NCI-H1105 treated with DMSO at 0.1 percent for 48 hours (cell line): ENCODE measurements at places on chromosomes 2 and 18.

GRCh38 chr18:55483266-55483871 is 104.6 kb downstream of the TCF4 start:
- DNase-seq = no peak

- no peak for DNase-seq
Measured at GRCh38 chr2:58957188-58957840, 716.2 kb upstream of the FANCL start.

DNA sequence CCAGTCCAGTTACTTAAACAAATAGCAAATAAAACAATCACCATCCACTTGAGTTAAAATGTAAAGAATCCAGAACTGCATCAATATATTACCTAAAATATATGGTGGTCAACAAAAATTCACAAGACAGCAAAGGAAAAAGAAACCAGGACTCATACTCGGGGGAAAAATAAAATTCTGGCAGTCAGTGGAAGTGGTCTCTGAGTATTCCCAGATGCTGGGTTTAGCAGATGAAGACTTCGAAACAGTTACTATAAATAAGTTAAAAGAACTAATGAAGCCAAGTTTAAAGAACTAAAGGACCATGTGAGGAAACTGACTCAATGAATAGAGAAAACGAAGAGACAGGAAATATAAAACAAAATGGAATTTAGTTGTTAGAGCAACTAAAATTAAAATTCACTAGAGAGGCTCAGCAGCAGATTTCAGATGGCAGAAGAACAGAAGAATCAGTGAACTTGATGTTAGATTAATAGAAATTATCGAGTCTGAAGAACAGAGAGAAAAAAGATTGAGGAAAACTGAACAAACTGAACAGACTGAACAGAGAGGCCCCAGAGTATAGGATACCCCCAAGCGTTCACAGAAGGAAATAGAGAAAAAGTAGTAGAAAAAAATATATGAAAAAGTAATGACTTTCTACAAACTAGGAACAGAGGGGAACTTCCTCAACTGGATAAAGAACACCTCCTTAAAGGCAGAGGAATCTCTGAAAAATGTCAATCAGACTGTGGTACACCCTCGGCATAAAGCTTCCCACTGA is 27.9 kb downstream of the MGAT4A start:
- DNase-seq = no peak

GRCh38 chr2:80852808-80853139 is 548.2 kb upstream of the LRRTM1 start:
- no peak for DNase-seq

DNA sequence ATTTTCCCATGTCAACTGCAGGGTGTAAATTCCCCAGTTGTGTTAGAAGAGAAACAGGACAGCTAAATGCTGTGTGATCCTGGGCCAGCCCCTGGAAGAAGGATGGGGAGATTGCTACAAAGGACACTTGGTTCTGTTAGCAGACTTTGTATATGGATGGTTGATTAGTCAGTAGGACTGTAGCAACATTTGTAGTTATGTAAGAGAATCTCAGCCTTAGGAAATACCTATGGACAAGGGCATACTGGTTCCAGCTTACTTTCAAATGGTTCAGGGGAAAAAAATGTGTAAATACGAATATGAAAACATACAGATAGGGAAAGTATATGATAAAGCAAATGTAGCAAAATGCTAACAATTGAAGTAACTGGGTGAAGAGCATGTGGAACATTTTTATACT is 47.6 kb downstream of the GNAL start:
- DNase-seq = no peak

DNA sequence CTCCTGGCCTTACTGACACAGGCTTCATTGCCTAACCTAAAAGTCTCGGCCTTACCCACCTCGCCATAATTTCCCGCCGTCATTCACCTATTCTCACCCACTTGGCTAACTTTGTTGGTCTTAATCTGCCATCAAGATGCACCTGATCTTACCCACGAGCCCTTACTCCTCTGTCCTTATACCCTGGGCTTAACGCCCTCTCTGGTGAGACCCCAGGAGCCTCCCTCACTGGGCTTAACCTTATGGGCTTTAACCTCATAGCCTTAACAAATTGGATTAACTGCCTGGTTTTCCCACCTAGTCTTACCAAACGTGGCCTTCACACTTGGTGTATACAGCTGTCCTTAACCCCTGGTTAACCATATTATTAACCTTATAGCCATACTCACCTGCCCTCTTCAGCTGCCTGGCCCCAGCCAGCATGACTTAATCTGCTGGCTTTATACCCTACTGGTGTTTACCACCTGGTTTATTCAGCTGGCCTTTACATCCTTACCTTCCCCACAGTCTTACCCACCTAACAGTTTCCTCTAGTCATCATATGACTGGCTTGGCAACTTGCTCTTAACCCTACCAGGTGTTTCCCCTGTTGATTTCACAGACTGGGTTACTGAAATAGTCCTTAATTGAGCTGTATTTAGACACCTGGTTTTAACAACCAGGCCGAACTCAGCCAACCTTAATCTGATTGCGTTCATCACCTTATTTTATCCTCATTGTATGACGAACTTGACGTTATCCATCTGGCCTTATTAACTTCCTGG is 132.0 kb upstream of the ZSWIM2 start:
- DNase-seq = no peak
